ENCODE measurements at places on chromosomes 6 and 20.

- DNase-seq: no peak
Observed at GRCh38 chr20:53598140-53599043, 4.8 kb upstream of the ZNF217 start.

DNA sequence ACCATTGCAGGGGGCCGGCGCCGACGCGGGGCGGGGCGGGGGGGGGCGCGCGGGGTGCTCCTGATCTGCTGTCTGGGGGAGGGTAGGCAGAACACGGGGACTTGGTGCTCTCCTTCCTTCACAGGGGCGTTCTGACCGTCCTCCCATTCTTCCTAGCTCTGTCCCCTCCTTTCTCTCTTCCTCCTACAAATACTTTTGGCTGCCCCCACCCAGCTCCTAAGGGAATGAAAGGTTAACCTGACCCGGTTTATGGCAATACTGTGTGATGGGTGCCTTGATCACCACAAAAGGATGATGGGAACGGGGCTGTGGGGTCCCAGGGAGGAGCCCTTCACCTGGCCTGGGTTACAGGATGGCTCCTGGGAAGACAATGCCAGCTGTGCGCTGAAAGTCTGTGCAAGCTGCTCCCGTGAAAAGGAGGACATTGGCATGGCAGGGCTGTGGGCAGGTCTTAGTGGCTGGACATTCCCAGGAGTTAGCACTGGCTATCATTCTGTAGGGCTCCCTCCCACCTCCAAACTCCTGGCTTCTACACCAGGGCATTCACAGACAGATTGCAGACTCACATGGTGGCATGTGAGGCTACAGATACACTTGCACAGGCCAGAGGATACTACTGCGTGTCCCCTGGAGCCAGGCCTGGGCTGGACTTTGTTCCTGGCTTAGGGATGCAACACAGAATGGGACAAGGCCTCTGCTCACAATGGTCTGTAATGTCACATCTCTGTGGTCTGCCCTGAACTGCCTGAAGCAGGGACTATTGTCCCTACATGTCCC is 1.9 kb upstream of the TPD52L2 start:
- no peak for DNase-seq

DNA sequence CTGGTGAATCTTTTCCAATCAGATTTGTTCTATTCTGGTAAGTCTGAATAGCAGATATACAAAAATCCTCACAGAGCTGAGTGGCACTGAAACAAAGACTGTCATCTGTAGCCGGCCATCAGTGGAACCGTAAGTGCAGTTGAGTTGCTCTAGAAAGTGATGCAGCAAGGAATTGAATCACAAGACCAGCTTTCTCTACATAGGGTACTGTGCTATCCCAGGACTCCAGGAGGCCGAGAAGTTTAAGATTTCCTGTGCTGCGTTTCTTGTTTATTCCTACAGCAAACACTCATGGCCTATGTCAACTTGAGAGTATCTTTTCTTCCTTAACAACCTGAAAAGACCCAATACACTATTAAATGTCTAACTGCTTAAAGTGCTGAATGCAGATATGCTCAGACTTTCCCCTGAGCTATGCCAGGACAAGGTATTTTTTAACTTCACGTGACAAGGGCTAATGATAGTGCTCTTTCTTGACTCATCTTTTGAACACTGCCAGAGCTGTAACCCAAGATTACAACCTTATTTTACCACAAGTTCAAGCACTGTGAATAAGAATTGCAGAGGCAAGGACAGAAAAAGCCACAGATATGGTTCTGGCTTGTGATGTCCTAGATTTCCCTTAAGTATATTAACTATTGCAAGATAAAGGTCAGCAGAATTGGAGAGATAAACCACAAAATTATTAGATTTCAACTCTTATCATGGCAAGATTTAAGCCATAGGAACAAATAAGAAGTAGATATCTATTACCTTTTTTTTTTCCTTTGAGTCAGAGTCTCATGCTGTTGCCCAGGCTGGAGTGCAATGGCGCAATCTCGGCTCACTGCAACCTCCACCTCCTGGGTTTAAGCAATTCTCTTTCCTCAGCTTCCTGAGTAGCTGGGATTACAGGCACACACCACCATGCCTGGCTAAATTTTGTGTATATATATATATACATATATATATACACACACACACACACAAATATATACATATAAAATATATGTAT is 71.6 kb downstream of the GJA1 start:
- DNase-seq: no peak

GRCh38 chr20:24582373-24583168 is 113.1 kb downstream of the SYNDIG1 start:
- no peak for DNase-seq

GRCh38 chr20:15359056-15359455 is 1021.6 kb upstream of the FLRT3 start:
- no peak for DNase-seq

GRCh38 chr20:22354647-22355046 is 229.7 kb downstream of the FOXA2 start:
- no peak for DNase-seq

- no peak for DNase-seq
Observed at GRCh38 chr6:31651602-31652191, 764 bp downstream of the BAG6 start.

GRCh38 chr6:3233904-3234303 is 6.5 kb upstream of the TUBB2B start:
- no peak for DNase-seq

DNA sequence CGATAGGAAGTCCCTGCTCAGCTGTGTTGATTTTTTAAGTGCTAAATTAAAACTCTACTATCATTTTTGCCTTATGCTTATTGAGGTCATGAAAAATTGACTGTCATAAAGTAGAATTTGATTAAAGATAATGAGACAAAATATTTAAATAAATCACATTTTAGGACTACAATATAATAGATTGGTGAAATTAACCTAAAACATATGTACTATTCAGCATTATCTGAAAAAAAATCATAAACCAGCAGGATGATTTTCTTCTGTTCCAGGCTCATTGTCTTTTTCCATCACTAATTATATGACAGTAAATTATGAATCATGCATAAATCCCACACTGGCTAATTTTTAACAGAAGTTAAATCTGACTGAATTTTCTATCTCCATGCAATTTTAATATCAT is 373.6 kb upstream of the NRSN1 start:
- no peak for DNase-seq

DNA sequence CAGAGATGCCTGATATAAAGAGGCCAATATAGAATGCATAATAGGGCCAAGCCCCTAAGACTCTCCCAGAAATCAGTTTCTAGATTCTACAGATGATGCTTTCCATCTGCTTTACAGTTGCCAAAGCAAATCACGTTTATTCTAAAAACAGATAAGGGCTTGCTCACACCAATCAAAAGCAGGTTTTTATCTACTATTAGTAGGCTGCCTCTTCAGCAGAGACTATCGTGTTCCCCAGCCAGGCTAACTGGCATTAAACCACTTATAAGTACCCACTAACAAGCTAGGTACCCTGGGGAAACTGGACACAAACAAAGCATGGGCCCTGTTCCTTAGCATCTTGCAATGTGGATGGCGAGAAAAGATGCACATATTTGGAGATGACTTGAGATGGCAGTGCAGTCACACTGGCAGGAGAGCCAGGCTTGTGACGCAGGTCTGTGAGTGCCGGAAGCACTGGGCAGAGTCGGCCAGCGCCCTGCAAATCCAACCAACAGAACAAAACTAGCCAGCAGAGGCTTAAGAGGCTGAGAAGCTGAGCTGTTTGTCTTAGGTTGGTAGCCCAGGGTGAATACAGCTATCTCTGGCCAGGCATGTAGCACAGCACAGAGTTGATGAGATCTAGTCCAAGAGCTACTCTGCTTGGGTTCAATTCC is 73.4 kb downstream of the GFOD1 start:
- DNase-seq: no peak

DNA sequence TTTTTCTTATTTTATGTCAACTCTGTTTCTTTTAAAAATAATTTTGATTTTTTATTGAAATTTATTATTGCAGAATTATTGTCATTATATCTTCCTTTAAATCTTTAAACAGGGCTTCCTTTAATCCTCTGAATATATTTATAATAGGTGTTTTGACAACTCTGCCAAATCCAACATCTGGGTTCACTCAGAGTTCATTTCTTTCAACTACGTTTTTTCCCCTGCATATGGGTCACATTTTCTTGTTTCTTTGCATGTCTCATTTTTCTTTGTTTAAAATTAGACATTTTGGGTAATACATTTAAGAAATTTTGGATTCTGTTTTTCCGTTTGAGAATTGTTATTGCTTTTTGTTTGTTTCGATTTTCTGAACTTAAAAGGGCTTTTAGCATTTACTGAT is 655.1 kb upstream of the CITED2 start:
- no peak for DNase-seq

- DNase-seq: no peak
Observed at GRCh38 chr6:132693478-132693877, 20.4 kb downstream of the VNN1 start.

DNA sequence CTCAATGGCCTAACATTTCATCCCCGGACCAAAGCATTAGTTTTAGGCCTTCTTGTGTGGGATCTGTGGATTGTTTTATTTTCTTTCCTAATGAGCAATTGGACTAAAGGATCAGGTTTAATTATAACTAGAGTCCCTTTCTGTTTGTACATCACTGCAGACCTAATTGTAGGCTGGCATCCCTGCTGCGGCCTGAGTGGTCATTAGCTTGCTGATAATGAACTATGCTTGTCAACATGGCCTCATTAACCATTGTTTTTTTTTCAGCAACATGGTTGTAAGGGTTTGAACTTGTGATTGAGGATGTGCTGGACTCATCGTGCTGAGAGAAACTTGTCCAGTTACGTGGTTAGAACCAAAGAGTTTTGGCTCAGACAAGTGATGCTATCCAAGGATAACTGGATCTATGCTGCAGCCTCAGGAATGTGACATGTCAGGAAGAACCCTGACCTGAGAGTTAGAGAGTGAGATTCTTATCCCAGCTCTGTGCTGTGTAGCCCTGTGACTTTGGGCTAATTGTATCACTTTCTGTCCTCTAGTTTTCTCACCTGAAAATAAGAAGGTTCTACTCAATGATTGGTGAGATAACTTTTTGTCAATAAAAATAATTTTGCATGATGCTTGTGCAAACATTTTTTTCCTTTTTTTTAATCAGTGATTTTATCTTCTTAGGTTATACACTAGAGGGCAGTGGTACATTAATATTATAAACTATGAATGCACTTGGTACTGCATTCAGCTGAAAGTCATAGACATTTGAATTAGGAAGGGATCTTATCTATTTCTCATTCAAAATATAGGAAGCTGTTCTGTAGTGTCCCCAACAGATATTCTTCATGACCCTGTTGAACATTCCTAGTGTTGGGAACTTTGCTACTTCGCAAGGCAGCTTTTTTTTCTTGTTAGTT is 140.9 kb downstream of the RNF144B start:
- no peak for DNase-seq

GRCh38 chr20:37972256-37973058 is 60.8 kb downstream of the TTI1 start:
- no peak for DNase-seq

DNA sequence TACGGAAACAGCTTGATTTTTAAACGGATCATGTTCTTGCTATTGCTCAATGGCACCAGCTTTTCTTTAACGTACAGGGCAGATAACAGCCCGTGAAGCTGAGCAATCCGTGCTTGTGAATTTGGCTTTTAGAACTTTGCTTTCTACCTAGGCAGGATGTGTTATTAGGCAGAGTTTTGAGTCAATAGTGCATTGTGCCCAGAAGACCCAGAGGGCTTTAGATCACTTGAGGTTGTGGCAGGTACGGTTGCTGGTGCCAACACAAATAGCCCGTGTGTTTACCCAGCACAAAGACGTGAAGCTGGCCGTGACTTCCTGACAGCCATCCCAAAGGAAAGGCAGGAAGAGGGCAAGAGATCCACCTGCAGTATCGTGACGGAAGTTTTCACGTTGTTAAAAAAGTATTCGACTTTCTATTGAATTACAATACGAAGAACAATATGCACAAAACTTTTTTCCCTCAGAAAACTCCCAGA is 117.4 kb upstream of the FRMD1 start:
- DNase-seq: no peak

DNA sequence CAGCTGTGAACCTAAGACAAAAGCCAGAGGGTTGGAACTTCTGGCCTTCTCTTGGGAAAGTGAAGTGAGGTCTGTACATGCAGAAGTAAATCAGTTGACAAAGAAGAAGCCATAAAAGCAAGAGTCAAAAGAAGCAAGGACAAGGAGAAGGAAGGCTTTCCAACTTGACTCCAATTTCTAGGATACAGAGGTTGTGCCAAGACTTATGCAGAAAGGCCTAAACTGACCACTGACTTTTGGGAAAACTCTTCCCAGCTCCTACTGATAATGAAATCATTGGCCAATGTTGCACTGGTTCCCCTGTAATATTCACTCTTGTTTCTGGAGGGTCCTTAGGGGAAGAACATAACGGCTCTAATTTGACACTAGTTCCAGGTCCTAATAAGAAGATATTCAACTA is 29.3 kb upstream of the NT5E start:
- no peak for DNase-seq

DNA sequence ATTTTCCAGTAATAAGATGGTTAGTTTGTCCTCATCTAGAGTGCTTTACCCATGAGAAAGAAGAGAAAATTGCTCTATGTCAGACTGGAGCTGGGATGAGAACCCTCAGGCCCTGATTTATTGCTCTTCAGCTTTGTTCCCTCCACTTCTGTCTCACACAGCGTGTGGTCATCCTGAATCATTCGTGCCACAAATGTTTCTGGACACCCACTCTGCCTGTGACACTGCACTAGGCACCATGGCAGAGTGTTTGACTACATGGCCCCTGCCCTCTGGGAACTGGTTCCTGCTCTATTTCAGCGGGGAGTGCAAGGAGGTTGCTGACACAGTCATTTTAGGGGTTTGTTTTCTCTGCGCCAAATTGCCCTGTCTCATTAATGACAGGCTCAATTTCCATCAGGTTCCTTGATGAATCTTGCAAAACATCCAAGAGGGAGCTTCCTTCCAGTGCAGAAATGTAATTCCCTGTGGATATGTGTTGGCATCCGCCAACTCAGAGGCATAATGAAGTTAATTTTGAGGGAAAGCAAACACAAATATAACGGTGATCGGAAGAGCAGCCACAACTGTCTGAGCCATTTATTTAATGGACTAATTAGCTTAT is 207.5 kb downstream of the CLIC5 start:
- DNase-seq: no peak

DNA sequence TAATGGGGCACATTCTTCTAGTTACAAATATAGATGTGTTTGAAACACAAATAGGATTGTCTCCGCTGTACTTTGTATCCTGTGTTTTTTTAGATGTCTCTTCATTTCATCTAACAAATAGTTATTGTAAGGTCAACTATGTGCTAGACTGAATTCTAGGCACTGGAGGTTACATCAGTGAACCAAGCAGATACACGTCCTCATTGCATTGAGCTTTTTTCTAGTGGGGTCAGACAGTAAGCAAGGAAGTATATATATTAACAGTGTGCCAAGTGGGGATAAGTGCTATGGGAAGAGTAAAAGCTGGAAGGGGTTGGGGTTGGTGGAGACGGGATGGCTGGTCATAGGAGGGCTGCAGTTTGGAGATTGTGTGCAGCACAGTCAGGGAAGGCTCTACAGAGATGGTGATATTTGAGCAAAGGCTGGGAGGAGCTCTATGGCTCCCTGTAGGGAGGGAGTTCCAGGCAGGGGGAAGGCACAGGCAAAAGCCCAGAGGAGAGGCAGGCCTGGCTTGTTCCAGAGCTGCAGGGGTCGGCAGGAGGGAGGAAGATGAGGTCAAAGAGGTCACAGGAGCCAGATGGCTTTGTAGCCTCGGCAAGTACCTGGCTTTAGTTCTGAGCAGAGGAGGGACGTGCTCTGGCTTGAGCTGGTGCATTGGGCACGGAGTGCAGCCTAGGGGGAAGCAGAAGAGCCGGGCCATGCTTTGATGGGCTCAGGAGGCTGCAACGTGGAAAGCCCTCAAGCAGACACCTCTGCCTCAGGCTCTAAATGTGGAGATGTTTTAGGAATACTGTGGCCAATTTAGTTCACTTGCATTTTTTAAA is 152.3 kb downstream of the ZDHHC14 start:
- DNase-seq: no peak

- DNase-seq: no peak
Observed at GRCh38 chr6:56659721-56660380, 17.2 kb upstream of the DST start.
